Panc1 (cell line): ENCODE measurements at places on chromosomes 5 and 9. TPM values are rescaled to one million over a fixed set of nuclear protein-coding genes. Genes with fewer than 3 reads are reported as not detected.

Gene IL5
- not detected for total RNA-seq

- no peaks in the 10 kb centered on the region for H3K36me3 ChIP-seq
- no peak overlapping the region for H3K27ac ChIP-seq
- no peak for DNase-seq
- H3K4me3 ChIP-seq: no peak overlapping the region
Measured at GRCh38 chr5:78666041-78666444, 17.5 kb upstream of the LHFPL2 start.

- DNase-seq: no peak
- H3K36me3 ChIP-seq: no peaks in the 10 kb centered on the region
- H3K27me3 ChIP-seq: no peaks in the 10 kb centered on the region
- H3K4me3 ChIP-seq: no peak overlapping the region
- H3K4me1 ChIP-seq: no peaks in the 10 kb centered on the region
Measured at GRCh38 chr9:81772144-81772543, 82.8 kb upstream of the TLE1 start.

GRCh38 chr5:77117161-77117560 is 30.1 kb upstream of the ZBED3 start:
- H3K27ac ChIP-seq: no peak overlapping the region
- H3K4me3 ChIP-seq: no peak overlapping the region
- no peaks in the 10 kb centered on the region for H3K27me3 ChIP-seq
- no peaks in the 10 kb centered on the region for H3K36me3 ChIP-seq

GRCh38 chr9:100281066-100281465 is 71.7 kb downstream of the TEX10 start:
- H3K27ac ChIP-seq: no peak overlapping the region
- H3K27me3 ChIP-seq: no peaks in the 10 kb centered on the region
- no peaks in the 10 kb centered on the region for H3K4me1 ChIP-seq
- DNase-seq: no peak
- H3K4me3 ChIP-seq: no peak overlapping the region

Gene PTGER4
- total RNA-seq: 20.0 TPM

Gene PCDHB5
- 0.08 TPM for total RNA-seq

Gene LMAN2
- 140 TPM for total RNA-seq

Gene LCN1
- not detected for total RNA-seq

DNA sequence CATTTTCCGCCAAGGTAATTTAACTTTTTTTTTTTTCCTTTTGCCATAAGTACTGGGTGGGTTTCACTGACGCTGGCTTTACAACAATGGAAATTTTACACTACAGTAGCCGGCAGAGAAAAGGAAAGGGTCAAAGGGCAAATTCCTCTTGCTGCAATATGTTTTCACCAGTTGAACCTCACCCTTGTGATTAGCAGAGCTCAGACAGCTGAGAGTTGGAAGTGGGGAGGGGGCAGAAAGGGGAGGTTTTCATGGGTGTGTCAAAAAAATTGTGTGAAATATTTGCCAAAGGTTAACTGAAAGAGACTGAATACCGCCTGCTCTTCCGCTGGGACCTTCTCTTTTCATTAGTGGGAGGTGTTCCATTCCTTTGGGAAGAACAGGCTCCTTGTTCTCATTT is 296.9 kb downstream of the ADAMTS6 start:
- H3K27ac ChIP-seq: no peak overlapping the region
- no peaks in the 10 kb centered on the region for H3K27me3 ChIP-seq
- no peaks in the 10 kb centered on the region for H3K36me3 ChIP-seq

GRCh38 chr5:168585119-168585856 is 6.1 kb upstream of the PANK3 start:
- DNase-seq: no peak
- H3K4me1 ChIP-seq: peaks cover 4% of the 10 kb centered on the region
- no peak overlapping the region for H3K27ac ChIP-seq
- no peaks in the 10 kb centered on the region; the same call in none of the 2 replicates for H3K27me3 ChIP-seq

GRCh38 chr9:34536685-34537084 is 13.9 kb upstream of the ENHO start:
- no peak for DNase-seq
- H3K36me3 ChIP-seq: no peaks in the 10 kb centered on the region
- no peak overlapping the region for H3K4me3 ChIP-seq
- H3K4me1 ChIP-seq: no peaks in the 10 kb centered on the region

Gene FAM78A
- 0.59 TPM for total RNA-seq

DNA sequence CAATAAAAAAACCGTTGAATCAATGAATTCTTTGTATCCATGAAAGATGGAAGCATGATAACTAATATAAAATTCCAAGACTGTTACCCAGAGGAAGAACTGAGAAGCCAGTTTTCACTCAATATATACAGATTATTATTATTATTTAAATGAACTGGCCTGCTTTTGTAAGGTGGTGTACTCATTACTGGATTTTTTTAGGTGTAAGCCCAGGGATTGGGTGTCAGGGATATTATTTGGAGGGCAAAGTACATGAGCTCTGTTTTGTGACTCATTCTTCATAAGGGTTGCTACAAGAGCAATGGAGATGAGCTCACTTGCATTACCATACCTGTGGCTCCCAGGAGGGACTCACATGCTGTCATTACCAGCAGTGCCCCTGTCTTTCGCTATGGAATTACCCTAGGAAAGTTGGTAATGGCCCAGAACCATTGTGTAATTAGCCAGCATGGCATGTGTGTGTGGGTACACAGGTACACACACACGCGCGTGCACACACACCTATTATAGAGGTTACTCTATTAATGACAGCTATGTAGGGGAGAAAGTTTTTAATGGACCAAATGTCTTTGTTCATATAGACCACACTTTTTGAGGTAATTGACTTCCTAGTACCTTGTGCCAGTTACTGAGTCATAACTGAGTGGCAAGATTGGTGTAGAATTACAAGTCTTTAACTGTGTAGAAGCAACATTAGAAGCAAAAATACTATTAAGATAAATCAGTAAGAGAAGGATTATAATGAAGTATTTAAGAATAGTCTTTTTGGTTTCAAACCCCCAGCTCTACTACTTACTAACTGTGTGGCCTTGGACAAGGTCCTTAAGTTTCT is 143.4 kb downstream of the GDNF start:
- no peaks in the 10 kb centered on the region for H3K36me3 ChIP-seq
- H3K27me3 ChIP-seq: no peaks in the 10 kb centered on the region
- no peak overlapping the region for H3K4me3 ChIP-seq
- H3K27ac ChIP-seq: no peak overlapping the region
- H3K4me1 ChIP-seq: no peaks in the 10 kb centered on the region
- peak; percentile 30 for DNase-seq

Gene INSYN2B
- 0.28 TPM for total RNA-seq

- H3K4me1 ChIP-seq: no peaks in the 10 kb centered on the region
- H3K4me3 ChIP-seq: no peak overlapping the region
- H3K27ac ChIP-seq: no peak overlapping the region
- no peak for DNase-seq
- H3K27me3 ChIP-seq: no peaks in the 10 kb centered on the region
- no peaks in the 10 kb centered on the region for H3K36me3 ChIP-seq
Measured at GRCh38 chr5:140391732-140392131, 9.9 kb upstream of the ANKHD1 start.

Gene PCDHGA6
- total RNA-seq: 0.59 TPM

DNA sequence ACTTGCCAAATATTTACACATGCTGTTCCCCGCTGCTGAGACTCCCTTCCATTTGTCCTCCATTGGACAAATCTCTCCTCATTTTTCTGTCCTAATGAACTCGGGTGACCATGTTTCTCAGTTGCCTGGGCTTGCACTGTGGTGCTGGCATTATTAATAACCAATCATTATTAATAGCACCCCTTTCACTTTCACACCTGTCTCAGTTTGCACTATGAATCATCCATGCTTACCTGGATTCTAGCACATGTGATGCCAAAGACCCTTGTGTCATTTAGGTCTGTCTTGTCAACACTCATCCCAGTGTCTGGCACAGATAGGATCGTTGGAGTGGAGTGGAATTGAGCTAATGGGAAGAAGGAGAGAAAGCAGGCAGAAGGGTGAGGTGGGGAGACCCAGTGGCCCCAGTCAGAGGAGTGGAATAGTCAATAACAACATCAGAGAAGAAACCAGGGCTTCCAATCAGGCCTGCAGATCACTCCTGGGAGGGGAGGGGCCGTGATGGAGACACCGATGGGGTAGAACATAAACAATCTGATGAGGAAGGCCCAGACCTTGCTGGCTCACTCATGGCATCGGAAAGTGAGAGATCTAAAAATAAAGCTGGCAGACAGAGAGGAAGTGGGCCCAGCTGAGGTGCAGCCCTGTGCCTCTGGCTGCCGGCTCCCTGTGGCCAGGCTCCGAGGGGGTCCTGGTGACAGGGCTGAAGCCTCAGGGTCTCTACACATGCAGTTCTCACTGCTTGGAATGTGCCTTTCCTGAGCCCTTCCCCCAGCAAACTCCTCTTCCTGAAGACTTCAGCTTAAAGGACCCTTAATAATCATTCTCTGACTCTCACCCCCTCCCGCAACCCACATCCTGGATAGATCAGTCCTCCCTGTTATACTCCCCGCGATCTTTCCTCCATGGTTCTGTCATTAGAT is 33.5 kb upstream of the CRB2 start:
- no peak overlapping the region for H3K4me3 ChIP-seq
- H3K4me1 ChIP-seq: no peaks in the 10 kb centered on the region
- no peak for DNase-seq
- H3K27me3 ChIP-seq: no peaks in the 10 kb centered on the region

GRCh38 chr9:87034841-87035240 is 87.5 kb upstream of the GAS1 start:
- no peaks in the 10 kb centered on the region for H3K36me3 ChIP-seq
- no peaks in the 10 kb centered on the region for H3K4me1 ChIP-seq
- no peak for DNase-seq
- H3K4me3 ChIP-seq: no peak overlapping the region
- H3K27me3 ChIP-seq: no peaks in the 10 kb centered on the region

Gene IGIP
- total RNA-seq: 7.7 TPM

Gene PSAT1
- 71.8 TPM for total RNA-seq

Gene PCDHA9
- 0.21 TPM for total RNA-seq

Gene WDR41
- 57.3 TPM for total RNA-seq

GRCh38 chr5:68259700-68260099 is 44.1 kb downstream of the PIK3R1 start:
- no peak for DNase-seq
- H3K4me3 ChIP-seq: no peak overlapping the region
- no peaks in the 10 kb centered on the region for H3K36me3 ChIP-seq
- no peak overlapping the region for H3K27ac ChIP-seq

DNA sequence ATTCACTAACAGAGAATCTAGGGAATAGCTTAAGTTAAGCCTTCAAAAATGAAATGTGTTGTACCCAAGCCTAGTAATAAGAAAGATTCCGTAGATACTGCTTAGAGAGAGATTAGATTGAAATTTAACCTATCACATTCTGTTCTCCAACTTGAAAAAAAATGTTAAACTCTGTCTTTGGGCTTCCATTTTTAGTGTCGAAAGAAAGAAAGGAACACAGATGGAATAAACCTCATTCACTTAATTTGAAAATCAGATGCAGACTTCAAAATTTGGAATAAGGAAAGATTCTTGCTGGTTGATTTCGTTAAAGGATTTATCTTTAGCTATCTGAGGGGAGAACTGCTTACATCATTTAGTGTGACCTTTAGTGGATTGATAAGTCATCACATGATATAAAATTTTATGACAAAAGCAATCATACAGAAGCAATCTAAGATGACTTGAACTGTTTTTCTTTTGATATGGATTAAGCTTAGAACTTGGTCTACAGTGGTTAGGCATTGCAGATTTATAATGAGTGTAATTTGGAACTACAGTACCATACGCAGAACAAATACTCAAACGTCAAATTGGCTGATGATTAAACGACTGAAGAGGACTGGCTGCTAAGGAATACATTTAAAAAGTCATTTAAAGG is 128.5 kb downstream of the GLIS3 start:
- no peak overlapping the region for H3K4me3 ChIP-seq
- DNase-seq: no peak
- H3K27me3 ChIP-seq: no peaks in the 10 kb centered on the region
- H3K4me1 ChIP-seq: no peaks in the 10 kb centered on the region
- H3K27ac ChIP-seq: no peak overlapping the region

Gene CENPP
- total RNA-seq: 6.7 TPM

Gene TOR1A
- 33.6 TPM for total RNA-seq

Gene SLC1A1
- 0.05 TPM for total RNA-seq

Gene STKLD1
- 0.74 TPM for total RNA-seq

Gene INSL4
- not detected for total RNA-seq

GRCh38 chr5:41600731-41601130 is 90.3 kb upstream of the PLCXD3 start:
- H3K36me3 ChIP-seq: no peaks in the 10 kb centered on the region
- no peak for DNase-seq
- no peaks in the 10 kb centered on the region for H3K27me3 ChIP-seq
- no peak overlapping the region for H3K27ac ChIP-seq
- H3K4me3 ChIP-seq: no peak overlapping the region
- no peaks in the 10 kb centered on the region for H3K4me1 ChIP-seq

- no peaks in the 10 kb centered on the region for H3K27me3 ChIP-seq
- H3K4me1 ChIP-seq: no peaks in the 10 kb centered on the region
- H3K4me3 ChIP-seq: no peak overlapping the region
- no peak for DNase-seq
Measured at GRCh38 chr5:148085977-148086705, 22.4 kb downstream of the SPINK5 start.

Gene XRCC4
- total RNA-seq: 12.5 TPM

Gene BHMT2
- not detected for total RNA-seq

GRCh38 chr5:151237685-151238084 is 13.8 kb upstream of the CCDC69 start:
- no peak for DNase-seq
- H3K4me1 ChIP-seq: no peaks in the 10 kb centered on the region
- no peak overlapping the region for H3K27ac ChIP-seq
- no peaks in the 10 kb centered on the region for H3K27me3 ChIP-seq
- H3K4me3 ChIP-seq: no peak overlapping the region

- no peaks in the 10 kb centered on the region for H3K36me3 ChIP-seq
- DNase-seq: no peak
- H3K4me1 ChIP-seq: no peaks in the 10 kb centered on the region
- no peaks in the 10 kb centered on the region; the same call in 1 of the 2 replicates for H3K27me3 ChIP-seq
- H3K4me3 ChIP-seq: no peak overlapping the region
Measured at GRCh38 chr5:32511776-32512374, 67.3 kb upstream of the ZFR start.

- peaks cover 30% of the 10 kb centered on the region for H3K4me1 ChIP-seq
- H3K27me3 ChIP-seq: no peaks in the 10 kb centered on the region
- 0 out of 2 replicates have a peak overlapping the region, but pooled peaks have one; percentile 1 for H3K27ac ChIP-seq
- peaks cover 2% of the 10 kb centered on the region for H3K36me3 ChIP-seq
- no peak overlapping the region for H3K4me3 ChIP-seq
- DNase-seq: no peak
Measured at GRCh38 chr9:35728041-35728971, 3.7 kb downstream of the TLN1 start.

- no peak overlapping the region for H3K4me3 ChIP-seq
- H3K4me1 ChIP-seq: no peaks in the 10 kb centered on the region
- H3K27me3 ChIP-seq: no peaks in the 10 kb centered on the region
Measured at GRCh38 chr5:16965581-16965980, 29.5 kb upstream of the MYO10 start.

DNA sequence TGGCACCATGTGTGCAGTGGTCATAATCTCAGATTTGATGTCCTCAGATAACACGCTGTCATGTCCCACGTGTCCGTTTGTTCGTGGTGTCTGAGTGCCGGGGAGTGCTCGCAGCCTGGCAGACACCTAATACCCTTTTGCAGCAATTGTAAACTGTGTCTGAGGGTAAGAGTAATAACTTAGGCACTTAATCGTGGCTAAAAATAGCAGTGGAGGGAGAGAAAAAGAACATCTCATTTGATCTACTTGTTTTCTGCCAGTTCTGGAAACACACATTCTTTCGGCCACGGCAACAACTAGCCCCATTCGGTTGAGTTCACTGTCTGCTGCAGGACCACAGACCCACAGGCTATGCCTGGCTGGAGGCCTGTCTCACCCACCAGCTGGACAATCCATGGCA is 16.5 kb downstream of the ADCY2 start:
- no peaks in the 10 kb centered on the region for H3K4me1 ChIP-seq
- no peaks in the 10 kb centered on the region for H3K27me3 ChIP-seq
- no peaks in the 10 kb centered on the region for H3K36me3 ChIP-seq
- no peak for DNase-seq
